ENCODE measurements at places on chromosomes 7 and 10.

- no peak for DNase-seq
Observed at GRCh38 chr10:112261281-112261822, 21.8 kb upstream of the TECTB start.

DNA sequence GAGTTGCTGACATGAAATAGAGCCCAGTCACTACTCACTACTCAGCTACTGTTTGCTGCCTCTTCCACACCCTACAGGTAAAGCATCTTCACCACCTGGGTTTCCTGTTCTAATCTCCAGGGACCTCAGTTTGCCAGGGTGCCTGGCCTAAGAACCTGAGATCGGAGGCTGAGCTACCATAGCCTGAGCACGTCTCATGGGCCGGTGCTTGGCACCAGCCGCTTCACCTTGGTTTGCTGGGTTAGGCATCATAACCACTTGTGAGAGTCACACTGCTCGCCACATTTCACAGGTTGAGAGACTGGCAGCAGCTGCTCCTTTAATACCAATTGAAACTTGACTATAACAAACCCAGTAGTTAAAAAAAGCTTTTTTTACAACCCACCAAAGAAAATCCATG, 75.1 kb downstream of the EMX2 start:
- no peak for DNase-seq

DNA sequence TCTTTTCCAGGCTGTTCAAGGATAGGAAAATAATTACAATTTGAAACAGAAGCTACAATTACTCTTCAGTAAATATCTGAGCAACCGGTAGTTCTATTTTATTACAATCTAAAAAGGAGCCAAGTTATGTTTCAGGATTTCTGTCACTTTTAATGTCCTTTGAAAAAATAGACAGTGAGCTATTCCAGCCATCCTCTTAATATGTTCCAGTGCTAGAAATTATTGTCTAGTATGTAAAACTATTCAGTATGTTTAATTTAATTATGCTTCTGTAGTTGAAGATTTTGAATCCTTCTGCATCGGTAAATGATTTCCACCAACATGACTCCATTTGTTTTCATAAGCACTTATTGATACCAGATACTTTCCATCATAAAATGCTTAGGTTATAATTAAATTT, 129.6 kb upstream of the SEMA3D start:
- DNase-seq: no peak

DNA sequence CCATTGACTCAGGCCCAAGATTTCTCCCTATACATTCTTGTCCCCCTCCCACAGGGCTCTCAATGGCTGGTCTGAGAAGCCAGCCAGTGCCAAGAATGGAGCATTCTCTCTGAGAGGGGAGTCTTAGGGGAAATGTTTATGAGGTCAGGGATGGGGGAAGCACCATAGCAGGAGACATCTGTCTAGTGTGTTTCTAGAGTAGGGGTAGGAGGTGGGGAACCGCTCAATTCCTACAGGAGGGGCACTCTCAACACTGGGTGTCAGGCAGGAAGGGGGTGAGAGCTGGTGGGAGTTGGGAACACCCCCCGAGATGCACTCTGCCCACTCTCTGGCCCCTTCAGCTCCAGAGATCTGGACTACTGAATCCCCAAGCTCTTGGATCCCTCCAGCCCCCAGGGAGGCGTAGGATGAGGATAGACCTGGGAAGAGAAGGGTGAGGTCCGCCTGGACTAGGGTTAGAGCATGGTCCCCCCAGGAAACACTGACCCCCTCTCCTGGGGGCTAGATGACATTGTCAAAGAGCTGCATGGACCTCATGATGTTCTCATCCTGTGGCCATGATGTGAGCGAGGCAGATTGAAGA, 8.7 kb upstream of the OGA start:
- no peak for DNase-seq

GRCh38 chr10:129041916-129042315, 425.1 kb upstream of the MGMT start:
- no peak for DNase-seq

GRCh38 chr10:105328503-105329133, 687.5 kb downstream of the SORCS3 start:
- DNase-seq: no peak

DNA sequence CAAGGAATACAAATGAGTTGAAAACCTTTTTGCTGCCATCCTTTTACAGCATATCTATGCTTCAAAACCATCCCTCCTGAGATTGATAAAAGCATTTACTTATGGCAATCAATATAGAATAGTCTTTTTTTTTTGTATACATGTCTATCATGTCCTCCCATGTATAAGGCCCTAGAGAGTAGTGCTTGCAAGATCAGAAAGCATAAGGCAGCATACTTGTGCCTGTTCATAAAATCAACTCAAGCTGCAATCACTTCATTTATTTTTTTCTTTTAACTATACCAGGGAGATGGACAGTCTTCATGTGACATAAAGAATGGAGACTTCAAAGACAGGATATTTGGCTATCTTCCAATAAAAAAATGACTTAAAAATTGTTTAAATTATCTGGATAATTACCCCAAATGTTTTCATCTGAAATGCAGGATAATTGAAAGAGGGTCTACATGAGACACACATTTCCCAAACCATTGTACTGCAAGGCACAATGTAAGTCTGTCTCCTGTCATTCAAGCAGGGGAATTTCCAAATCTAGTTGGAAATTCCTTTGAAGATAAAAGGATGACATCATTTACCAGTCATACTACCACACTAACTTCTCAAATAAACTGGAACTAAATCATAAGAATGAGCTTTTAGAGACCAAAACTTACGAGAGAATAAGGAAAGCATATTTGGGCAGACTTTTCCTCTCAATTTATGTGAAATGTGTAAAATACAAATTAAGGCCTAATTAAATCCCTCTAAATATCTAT, 22.5 kb downstream of the LRRN3 start:
- no peak for DNase-seq

GRCh38 chr7:141704112-141704511, 2.1 kb upstream of the DENND11 start:
- DNase-seq: no peak

- no peak for DNase-seq
Observed at GRCh38 chr10:69801434-69802315, at the start of gene COL13A1. Gene COL13A1 (plus strand): TSS chr10:69801906. CDS start chr10:69802424, 518 bp downstream.

- no peak for DNase-seq
Observed at GRCh38 chr7:114356133-114356532, 58.5 kb upstream of the FOXP2 start.

- DNase-seq: no peak
Observed at GRCh38 chr7:100167912-100168323, 499 bp downstream of the GAL3ST4 start.

GRCh38 chr7:100539436-100540006, 518 bp downstream of the AGFG2 start:
- DNase-seq: no peak

GRCh38 chr10:59283456-59284091, 78.8 kb downstream of the FAM13C start:
- DNase-seq: no peak

- DNase-seq: no peak
Observed at GRCh38 chr7:36957620-36958019, 233.3 kb upstream of the AOAH start.

DNA sequence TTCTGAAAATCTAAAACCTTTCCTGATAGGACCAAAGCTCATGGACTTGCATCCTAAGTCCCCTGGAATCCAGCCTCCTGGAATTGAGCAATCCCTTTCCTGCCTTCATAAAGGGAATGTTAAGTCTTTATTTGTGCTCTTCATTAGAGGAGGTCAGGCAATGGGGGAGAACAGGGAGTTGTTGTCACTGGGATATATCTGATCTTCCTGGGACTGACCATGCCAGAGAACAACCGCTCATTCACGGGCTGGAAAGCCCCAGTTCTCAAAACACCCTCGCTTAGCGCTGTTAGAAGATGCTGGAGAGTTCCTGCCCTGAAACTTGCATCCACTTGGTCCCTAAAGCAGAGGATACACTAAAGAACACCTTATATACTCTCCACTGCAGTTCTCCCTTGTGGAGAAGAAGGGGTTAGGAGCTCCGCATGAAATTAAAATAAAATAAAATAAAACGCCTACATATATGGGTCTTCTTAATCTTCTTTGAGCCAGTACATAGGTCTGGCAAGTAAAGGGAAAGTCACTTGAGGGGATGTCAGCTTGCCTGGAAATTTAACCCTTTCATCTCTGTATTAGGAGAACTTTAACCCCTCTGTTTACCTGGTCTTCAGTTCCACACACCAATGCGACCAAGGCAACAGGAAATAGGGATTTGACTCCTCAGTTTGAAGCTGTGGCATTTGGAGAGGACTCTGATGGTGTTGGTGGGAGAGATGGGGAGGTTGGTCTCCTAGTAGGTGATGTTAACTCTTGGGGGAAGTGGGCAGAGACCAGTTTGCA, 1.2 kb downstream of the SORCS1 start:
- DNase-seq: no peak

- no peak for DNase-seq
Observed at GRCh38 chr7:134562136-134562535, 13.2 kb downstream of the AKR1B15 start.

DNA sequence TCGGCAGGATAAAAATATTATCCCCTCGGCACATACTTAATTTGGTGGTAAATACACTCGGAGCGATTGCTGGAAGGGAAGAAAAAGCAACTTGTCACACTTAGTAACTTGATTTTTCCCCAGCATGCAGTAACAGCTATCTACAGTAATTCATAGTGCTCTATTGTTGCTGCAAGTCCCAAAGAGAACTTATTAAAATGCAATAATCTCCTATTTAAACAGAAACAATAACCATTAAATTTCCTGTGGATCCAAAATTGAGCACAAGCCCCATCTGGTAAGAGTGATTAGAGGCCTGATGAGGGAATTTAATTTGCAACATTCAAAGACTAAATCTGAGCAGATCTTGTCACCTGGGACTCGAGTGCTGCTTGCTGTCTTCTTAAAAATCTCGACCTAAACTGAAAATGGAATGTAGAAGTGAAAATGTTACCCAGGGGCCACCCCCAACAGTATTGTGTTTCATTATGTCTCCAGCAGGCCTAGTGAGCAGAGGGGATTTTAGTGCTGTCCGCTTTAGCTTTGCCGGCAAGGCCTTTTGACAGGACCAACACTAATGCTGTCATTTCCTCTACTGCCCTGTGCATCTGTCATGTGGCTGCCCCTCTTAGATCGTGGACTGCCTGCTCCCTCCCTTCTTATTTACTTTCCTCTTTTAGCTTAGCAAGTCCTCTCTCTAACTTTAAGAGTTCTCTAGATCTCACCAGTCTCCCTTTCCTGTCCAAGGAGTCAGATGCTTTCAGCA, 639.7 kb downstream of the AUTS2 start:
- no peak for DNase-seq

DNA sequence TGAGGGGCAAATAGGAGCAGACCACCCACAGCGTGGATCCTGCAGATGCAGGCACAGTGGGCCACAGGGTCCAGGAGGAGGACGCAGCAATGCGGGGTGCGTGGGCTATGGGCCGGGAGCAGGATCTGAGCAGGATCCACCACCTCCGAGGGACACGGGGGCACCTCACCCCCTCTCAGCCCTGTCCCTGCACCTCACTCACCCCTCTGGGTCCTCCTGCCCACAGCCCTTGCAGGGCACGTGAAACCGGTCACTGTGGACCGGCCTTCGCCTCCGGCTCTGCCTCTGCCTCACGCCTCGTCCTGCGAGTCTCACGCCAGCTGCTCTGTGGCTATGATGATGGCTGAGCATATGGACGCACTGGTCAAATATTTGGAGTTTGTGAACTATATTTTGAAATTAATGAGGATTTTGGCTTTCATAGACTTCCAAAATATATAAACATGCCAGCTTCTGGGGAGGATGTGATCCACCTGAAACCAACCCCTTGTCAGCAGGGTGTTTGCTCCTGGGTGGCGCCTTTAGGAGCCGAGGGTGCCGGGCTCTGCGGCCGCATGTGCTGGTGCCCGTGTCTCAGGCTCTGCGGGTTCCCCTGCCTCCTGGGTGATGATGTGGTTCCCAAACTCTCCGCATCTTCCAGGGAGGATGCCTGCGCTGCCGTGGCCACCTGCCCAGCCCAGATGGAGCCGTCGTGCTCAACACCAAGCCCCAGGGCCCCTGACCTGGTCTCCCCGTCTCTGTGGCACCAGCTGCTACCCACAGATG, 11.3 kb upstream of the ADGRA1 start:
- DNase-seq: no peak

DNA sequence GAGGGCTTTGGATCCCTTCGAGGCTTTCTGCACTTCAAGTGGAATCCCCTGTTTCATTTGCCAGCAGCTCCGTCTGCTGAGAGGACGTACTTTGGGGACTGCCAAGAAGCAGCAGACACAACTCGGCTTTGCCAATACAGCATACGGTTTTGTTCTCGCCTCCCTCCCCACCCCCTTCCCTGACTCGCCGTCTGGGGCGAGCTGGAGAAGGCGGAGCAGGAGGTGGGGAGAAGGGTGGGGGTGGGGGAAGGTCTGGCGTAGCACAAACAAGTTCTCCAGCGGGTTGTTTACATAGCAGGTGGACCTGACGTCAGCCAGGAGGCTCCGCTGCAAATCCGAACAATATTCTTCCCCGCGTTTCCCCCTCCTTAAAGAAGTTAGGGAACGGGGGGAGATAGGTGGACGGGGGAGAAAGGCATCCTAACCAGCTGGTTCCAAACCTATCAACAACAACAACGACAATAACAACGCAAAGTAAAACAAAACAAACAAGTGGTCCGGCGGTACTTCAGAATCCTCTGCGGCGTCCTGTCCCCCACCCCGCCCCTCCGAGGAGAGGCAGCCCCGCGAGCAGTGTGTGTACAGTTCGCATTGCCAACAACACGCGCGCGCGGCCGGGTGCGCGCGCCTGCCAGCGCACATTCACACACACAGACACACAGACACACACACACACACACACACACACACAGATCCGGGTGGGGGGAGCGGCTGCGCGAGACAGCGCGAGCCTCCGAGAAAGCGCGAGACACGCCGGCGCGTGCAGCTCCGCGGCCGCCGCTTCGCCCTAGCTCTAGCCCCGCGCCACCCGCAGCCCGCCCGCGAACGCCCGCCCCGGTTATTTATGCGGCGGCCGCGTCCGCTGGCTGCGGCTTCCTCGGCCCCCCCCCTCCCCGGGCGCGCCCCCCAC, 167.0 kb upstream of the PPP1R3A start:
- no peak for DNase-seq

DNA sequence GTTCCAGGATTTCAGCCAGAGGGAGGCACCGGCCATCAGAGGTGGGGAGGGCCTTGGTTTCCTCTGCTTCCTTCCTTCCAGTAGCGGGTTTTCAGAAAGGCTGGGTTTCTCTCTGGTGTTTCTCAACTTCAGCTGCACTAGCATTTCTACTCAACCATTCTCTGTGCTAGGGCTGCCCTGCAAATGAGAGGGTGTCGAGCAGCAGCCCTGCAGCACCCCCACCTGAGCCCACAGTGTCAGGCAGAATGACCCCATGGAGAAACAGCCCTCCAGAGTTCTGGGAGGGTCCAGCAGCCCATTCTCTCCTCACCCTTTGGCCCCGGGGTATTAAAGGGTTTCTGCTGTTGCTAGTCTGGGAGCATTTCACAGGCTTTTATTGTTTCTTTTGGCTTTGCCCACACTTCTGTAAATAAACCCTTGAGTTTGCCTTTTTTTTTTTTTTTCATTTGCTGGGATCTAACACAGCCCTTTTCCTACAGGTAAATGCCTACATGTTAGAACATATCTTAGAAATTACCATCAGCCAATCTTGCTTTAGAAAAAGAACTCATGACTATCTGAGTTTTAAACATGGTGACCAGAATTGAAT, 151.5 kb upstream of the VIPR2 start:
- no peak for DNase-seq
